Panc1 (cell line): ENCODE measurements at places on chromosomes 6 and 20.

DNA sequence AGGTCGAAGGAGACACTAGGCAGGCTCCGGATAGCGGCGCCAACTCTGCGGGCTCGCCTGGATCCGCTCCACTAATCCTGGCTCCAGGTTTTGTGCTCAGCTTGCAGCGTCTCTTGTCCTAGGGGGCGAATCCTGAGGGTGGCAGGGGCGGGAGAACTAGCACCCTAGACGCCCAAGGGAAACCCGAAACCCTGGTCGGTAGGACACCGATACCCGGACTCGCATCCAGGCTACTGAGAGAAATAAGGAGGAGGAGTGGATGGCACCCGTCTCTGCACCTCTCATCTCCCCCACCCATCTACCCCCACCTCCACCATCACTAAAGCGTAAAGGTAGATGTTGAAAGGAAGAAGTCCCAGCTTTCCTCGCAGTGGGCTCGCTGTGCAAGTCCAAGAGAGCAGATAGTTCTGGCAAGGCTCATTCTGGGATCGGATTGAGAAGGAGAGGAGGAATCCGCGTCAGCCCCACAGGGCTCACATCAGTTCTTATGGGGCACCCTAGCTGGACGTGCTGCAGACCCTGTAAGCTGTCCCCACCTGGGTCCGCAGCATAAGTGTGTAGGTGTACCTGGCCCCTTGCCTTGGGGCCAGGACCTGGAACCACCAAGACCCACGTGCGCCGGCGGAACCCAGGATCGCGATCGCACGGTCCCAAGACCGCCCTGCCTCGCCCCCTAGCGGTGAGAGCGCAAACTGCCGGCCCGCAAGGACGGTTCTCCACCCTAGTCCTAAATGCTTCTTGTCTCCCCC, 6.9 kb downstream of the SLC32A1 start:
- DNase-seq = peak; percentile 51

GRCh38 chr6:22783931-22784330, 214.6 kb downstream of the HDGFL1 start:
- DNase-seq = no peak

GRCh38 chr6:2764610-2765165, 505 bp upstream of the WRNIP1 start:
- no peak for DNase-seq

DNA sequence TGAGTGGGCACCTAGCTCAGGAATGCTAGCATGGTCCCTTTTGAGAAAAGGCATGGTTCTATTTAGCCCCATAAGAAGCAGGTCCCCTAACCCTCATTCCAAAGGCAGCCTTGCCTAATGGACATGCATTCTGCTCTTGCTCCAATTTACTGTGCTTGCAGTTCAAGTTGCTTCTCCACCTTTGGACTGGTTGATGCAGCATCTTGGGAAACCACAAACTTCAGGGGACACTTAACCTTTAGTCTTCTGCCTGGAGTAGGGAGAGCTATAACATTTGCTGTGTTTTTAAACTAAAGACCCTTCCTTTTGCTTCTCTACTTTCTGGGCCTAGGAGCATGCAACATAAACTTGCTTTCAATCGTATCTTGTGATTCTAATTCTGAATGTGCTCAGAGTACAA, 5.1 kb upstream of the PHF3 start:
- no peak for DNase-seq

GRCh38 chr6:99333068-99333467, 16.4 kb downstream of the FAXC start:
- no peak for DNase-seq

GRCh38 chr20:45911486-45912343, at the start of gene PLTP:
Gene PLTP, minus strand, starts transcription at chr20:45912155. Its CDS starts 703 bp downstream, at chr20:45911452.
- no peak for DNase-seq

DNA sequence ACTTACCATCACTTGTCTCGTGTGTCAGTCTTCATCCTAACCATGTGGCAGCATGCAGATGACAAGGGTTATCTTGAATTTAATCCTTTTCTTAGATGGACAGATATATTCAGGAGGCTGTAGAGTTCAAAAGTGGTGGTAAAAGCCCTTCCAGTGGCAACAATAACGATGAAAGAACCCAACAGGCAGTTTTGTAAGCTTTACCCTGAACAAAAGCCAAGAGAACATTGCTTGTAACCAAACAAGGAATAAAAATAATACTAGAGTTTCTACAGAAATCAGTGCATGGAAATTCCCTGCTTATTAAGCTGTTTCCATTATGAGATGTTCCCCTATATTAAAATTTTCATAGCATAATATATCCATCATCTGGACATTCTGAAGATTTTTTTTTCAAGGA, 69.7 kb downstream of the PDE7B start:
- DNase-seq = no peak

- DNase-seq = no peak
Measured at GRCh38 chr20:57498425-57499400, 26.2 kb downstream of the CTCFL start.

DNA sequence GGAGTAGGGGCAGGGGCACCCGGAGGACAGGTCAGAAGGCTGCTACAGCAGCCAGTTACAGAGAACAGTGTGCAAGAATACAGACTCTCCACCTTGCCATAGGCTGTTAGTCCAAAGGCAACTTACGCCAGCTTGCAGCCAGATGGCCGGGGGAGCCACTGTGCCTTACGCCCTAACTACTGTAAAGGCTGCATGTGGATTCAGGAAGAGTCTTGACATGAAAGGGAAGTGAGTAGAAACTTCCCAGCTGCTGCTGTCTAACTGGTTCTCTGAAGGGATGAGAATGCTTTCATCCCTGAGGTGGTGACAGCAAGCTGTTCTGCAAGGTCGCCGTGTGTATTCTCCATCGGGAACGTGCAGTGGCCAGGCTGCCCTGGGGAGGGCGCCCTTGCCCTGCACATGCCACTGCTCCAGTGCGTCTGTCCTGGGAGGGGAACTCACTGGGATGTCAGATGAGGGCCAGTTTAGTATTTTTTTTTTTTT, 46.1 kb downstream of the LYRM4 start:
- DNase-seq = no peak

GRCh38 chr6:88855541-88856147, 107.8 kb downstream of the RNGTT start:
- no peak for DNase-seq

- DNase-seq = no peak
Measured at GRCh38 chr6:102494808-102495207, 1101.3 kb downstream of the GRIK2 start.

DNA sequence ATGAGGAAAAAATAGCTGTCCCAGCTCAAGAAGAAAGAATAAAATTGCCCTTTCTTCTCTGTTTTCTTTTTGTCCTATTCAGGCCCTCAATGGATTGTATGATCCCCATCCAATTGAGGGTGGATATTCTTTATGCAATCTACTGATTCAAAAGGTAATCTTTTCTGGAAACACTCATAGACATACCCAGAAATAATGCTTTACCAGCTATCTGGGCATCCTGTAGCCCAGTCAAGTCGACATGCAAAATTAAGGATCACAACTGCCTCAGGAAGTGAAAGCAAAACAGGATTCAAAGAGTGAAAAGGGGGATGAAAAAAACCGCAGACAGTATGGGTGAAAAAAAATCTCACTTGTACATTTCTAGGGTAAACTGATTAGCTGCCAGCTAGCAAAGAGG, 410.1 kb downstream of the TBC1D32 start:
- DNase-seq = no peak

- no peak for DNase-seq
Measured at GRCh38 chr6:170429450-170429849, 122.9 kb downstream of the FAM120B start.

DNA sequence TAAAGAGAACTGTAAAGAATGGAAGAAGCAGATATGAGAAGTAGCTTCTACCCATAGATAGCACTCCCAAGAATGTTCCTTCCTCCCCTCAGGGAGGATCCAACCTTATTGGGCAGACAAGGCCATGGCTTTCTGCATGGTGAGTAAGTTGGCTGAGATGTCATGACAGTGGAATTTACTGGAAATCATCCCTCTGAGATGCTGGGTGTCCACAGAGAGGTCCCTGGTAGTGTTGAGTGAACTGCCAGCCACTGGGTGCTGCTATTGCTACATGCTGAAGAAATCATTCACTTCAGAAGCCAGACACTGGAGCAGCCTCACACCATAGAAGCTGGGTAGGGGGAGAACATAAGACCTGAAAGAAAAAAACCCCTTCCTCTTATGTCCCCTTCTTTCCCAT, 46.4 kb upstream of the FERMT1 start:
- DNase-seq = no peak

- DNase-seq = no peak
Measured at GRCh38 chr6:51830666-51831065, 256.7 kb downstream of the PKHD1 start.

- DNase-seq = no peak
Measured at GRCh38 chr6:110125361-110125760, 54.1 kb downstream of the WASF1 start.

GRCh38 chr20:63885264-63886053, 9.5 kb upstream of the DNAJC5 start:
- DNase-seq = no peak

DNA sequence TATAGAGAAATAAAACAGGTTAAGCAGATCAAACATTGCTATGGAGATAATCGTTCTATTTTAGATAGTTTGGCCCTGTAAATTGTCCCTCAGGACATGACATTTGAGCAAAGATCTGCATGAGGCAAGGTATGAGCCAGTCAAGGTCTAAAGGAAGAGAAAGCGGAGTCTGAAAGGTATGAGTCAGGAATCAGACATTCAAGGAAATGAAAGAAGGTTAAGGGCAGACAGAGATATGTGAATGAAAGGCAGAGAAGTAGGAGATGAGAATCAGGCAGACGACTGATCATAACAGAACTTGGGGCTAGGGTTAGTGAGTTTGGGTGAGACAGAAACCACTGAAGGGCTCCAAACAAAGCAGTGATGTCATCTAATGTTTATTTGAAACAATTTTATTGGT, 775.8 kb downstream of the MAFB start:
- no peak for DNase-seq

- no peak for DNase-seq
Measured at GRCh38 chr6:75202676-75203131, 3.1 kb downstream of the COL12A1 start.

- DNase-seq = no peak
Measured at GRCh38 chr6:57297505-57297904, 19.9 kb upstream of the PRIM2 start.

GRCh38 chr6:165469483-165469882, 160.1 kb upstream of the C6orf118 start:
- no peak for DNase-seq

DNA sequence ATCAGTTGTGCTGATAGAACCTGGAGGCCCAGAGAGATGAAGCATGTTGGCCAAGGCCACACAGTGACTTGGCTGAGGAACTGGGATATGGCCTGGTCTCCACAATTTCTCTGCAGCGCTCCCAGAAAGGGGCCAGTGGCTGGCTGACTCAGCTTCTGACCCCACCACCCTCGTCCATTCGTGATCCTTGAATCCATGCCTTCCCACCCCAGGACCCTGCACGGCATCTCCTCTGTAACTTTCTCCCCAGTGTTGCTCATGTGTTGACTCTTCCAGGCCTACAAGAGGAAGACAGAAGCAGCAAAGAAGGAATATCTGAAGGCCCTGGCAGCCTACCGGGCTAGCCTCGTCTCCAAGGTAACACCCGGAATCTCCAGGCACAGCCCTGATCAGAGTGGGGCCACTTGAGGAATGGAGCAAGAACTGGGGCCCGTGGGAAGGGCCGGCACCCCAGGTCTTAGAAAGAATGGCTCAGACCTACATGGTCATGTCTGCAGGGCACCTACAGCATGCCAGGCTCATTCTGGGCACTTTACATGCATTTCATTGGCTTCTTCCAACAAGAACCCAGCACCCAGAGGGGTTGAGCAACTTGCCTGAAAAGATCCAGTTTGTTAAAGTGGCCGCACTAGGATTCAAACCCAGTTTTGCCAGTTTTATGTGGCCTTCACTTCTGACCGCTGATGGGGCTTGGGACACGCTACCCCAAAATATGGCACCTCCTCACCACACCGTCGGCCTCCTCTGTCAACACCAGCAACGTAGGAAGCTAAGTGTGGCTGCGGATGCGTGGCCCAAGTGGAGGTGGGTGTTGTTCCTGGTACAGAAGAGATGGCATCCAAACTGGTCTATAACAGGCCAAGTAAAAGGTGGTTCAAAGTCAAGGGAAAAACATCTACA, 122.2 kb downstream of the JPH2 start:
- no peak for DNase-seq

DNA sequence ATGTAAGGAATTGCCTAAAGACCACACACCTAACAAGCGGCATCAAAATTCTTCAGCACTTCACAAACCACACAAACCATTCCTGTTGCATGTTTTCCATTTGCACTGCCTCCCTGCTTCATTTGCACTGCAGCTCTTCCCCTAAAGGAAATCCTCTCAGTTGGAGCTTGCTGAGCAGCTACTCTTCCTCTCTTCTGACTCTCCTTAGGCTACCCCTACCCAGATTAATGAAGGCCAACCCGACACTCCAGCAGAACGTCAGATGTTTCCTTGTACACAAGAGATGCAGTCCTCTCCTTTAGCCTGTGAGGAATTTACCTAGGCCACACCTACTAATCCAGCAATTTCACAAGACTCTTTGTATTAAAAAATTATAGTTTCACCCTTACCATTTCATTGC, 8.1 kb downstream of the BEND6 start:
- no peak for DNase-seq

DNA sequence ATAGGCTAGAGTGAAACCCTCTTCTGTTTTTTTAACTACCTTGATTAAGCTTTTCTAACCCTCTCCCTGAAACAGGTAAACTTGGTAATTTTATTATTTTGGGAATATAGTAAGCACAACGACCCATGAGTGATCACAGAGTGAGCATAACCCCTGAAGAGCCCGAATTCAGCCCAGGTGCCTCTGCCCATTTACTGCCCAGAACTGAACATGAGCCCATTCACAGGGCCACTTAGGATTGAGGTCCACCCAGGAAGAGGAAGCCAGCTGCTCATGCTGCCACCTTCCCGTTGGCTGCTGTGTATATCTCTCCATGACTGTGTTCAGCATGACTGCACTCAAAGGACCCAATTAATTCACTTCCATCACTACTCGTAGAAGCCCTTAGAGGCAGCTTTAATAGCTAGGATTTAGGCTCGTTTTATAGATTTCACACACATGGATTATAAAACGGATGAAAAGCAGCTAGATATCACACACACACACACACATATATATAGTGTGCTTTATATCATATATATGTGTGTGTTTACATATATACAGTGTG, 8.3 kb upstream of the PDE10A start:
- DNase-seq = no peak

DNA sequence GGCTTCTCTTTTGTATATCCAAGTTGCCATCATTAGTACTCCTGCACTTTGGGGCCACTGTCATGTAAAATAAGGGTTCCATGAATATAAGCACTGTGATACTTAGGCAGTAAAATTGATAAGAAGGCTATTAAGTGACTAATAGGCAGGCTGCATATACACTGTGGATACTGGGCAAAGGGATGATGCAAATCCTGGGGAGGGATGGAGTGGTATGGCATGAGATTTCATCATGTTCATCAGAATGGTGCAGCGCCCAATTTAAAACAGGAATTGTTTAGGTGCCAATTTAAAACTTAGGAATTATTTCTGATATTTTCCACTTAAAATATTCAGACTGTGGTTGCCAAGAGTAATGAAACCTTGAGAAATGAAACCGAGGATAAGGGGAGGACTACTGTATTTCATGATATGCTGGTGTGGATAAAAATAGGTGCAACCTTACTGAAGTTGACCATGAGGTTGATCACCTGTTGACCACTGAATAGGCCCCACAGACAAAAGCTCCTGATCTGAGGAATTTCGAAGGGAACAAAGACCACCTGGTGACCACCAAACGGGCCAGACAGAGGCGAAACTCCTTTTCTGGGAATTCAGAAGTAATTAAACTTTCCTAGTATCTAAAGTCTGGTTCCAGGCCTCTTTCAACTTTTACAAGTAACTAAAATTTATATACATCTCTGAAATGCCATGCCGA, 4.9 kb upstream of the TRIM39 start:
- no peak for DNase-seq

GRCh38 chr6:137894779-137895385, 27.8 kb downstream of the TNFAIP3 start:
- DNase-seq = no peak
